ENCODE measurements at places on chromosomes 6 and 20.

- DNase-seq: no peak
Measured at GRCh38 chr20:20365480-20366161, 2.3 kb upstream of the INSM1 start.

DNA sequence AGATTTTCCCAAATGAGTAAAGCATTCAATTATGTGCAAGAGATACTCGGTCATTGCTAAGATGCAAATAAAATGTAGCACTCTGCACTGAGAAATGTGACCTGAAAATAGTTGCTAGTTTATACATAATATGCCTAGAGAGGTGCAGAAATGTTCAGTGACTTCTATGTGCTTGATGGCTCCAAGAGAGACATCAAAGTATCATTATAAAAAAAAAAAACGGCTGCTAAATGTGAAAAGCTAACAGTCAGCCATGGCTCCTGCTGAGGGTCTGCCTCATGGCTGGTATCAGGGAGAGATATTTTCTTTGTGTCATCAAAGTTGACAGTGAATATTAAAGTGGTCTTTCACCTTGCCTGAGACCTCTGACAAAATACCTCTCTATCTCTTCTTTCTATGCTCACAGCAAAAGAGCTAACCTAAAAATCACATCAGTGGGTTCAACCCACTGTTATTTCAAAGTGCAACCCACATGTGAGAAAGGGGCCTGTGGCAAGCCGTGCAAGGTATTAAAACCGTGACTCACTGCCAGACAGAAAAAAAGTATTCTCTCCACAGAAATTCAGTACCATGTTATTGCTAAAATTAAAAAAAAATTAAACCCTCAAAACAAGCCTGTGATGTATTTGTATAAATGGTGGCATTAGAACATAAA, 259.0 kb downstream of the HIVEP2 start:
- DNase-seq: no peak

DNA sequence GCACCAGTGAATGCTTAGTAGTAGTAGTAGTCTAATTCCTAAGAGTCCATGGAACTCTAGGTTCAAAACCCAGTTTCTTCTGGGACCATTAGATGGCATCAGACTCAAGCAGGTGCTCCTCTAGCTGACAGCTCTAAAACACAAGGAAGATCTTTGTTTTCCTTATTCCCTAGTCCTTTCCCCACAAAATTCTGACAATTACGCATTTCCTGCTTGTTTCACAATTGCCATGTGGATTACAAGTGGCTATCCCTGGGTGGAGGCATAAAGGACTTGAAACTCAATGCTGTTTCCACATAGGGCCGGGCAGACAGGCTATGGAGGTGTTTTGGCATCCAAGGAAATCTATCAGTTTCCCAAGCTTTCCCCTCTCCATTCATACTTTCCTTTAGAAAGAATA, 9.2 kb upstream of the HLA-DOB start:
- DNase-seq: no peak

GRCh38 chr6:9332241-9332780, 897.0 kb upstream of the SLC35B3 start:
- no peak for DNase-seq

GRCh38 chr6:108186226-108186625, 20.4 kb downstream of the NR2E1 start:
- no peak for DNase-seq

GRCh38 chr6:53375847-53376246, 27.1 kb upstream of the ELOVL5 start:
- DNase-seq: no peak

DNA sequence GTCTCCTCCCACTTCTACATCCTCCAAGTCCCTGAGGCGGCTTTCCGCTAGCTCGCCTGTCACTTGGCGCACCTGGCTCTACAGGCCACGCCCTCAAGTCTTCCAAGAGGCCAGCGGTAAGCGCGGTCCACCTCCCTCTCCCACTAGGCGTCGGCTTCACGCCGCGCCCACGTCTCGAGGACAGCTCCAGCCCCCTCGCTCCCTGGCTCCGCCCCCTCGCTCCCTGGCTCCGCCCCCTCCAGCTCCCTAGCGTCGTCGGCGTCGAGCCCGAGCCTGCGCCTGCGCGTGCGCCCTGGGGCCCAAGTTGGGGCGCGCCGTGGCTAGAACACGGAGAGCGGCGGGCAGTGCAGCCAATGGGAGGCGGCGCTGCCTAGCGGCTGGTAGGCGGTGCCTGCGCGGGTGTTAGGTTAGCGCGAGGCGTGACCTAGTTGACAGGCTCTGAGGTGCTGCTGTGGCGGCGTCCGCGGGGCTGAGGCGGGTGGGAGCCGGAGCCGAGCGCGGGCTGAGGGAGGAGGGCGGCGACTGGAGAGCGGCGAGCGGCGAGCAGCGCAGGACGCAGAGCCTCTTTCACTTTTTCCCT, at the start of gene MACROD2:
MACROD2 (plus strand) TSS at position 431 of the 580 bp plus-strand sequence.
- DNase-seq: peak; percentile 90

- no peak for DNase-seq
Measured at GRCh38 chr6:91449539-91449938, 862.7 kb upstream of the MAP3K7 start.

GRCh38 chr20:59405226-59406200, 105.1 kb downstream of the EDN3 start:
- no peak for DNase-seq

DNA sequence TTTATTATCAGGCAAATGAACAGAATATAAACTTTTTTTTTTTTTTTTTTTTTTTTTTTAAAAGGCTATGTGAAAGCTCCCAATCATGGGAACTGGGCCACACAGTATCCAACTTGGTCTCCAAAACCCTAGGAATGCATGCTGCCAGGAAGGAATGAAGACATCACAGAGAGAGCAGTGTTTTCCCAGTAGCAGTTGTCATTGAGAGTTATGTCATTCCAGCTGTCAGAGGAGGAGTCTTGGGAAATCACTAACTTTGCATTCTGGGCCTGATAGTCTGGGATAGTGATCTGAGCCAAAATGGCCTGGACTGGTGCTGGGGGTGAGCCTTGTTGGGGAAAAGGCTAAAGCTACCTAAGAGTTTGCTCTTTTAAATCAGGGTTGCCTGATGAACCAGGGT, 231.3 kb upstream of the MAP3K7 start:
- DNase-seq: no peak

DNA sequence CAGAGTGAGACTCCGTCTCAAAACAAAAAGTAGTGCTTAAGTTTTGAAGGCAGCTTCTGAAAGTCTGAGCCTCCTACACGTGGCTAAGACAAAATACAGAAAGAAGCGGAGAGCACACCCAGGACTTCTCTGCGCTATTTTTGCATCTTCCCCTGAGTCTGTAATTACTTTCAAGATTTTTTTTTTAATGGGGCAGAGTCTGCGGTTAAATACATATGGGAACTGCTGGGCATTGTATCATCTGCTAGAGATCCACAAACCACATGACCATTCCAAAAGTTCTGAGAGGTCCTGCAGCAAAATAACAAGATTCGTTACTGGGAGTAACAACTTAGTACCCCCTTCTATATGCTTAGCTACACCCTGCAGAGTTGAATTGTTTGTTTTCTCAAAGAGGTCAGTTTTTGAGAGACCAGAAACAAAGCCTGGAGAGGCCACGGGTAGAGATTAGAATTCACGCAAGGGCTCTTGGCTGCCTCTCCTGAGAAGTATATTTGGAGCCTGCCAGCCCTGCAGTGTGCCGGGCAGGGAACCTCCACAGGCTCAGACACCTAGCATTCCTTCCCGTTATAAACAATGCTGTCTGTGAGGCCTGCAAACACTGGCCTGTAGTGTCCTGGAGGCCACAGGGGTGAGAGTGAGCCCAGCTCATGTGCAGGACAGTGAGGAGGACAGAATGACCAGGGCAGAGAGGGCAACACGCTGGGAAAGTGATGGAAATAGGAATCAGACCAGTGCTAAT, 48.2 kb upstream of the FAM50B start:
- DNase-seq: no peak

DNA sequence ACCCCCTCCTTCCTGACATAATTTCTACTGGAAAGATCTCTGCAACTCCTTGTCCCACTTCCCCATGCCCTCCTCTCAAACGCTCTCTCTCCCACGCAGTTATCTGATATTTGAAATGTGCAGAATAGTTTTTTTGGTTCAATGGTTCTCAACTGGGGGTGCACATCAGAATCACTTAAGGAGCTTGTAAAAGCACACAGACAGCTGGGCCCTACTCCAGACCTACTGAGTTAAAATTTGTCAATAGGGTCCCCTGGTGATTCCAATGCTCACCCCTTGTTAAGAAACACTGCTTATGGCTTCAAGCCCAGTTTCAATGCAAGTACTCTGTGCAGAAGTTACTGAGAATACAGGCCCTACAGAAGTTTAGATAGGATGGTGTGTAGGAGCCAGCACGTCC, 45.2 kb upstream of the KCNK16 start:
- DNase-seq: no peak

- DNase-seq: no peak
Measured at GRCh38 chr6:2632368-2632767, 118.4 kb downstream of the MYLK4 start.
